ENCODE measurements at places on chromosomes 13 and 19.

DNA sequence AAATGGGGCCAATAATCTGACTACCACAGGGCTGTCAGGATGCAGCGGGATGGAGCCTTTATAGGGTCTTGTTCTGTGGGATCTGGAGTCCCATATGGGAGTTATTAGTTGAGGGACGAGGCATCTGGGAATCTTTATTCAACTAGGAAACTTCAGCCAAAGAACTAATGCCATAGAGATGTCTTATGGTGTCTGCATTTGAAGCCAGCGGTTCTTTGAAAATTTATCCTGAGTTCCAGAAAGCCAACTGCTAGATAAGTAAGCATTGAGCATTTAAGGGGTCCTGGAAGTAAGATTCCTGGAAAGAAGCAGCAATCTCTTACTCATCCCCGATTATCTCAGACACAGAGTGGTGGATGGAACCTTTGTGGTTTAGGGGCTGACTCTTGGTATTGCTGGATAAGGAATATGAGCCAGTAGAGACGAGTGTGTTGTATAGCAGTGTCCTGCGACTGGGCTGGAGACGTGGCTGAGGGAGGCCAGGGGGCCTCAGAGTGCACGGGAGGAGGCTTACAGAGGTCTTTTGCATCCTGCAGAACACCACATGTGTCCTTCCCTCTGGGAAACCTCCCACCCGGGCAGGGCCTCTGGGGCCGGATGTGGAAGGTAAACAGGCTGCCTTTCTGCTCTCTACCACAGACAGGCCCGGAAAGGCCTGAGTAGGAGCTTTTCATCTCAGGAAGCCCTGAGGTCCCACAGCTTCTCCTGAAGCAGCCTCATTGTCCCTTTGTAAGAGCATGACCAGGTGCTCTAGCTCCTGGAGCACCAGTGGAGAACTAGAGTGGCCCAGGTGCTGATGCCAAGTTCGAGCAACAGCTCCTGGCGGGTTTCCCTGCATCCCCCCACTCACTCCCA lies 28.8 kb downstream of the ACTN4 start:
- no peak for DNase-seq

DNA sequence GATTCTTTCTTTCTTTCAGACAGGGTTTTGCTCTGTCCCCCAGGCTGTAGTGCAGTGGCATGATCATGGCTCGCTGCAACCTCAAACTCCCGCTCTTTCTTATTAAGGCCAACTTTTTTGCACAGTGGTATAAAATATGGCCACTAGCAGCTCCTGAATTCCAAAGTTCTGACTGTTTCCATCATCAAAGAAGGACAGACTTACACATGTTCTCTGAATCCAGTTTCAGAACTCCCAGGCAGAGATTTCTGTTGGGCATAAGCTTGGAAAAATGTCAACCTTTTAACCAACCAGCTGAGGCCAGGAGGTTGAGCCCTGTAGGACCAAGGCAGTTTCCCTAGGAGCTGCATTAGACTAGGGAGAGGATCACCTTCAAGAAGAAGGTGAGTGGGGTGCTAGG lies 184.1 kb downstream of the HS6ST3 start:
- no peak for DNase-seq

- DNase-seq, result no peak
Measured at GRCh38 chr13:45034342-45034741, 45.0 kb downstream of the GPALPP1 start.

GRCh38 chr13:98267080-98267912 lies 90.2 kb upstream of the RNF113B start:
- DNase-seq, result no peak

DNA sequence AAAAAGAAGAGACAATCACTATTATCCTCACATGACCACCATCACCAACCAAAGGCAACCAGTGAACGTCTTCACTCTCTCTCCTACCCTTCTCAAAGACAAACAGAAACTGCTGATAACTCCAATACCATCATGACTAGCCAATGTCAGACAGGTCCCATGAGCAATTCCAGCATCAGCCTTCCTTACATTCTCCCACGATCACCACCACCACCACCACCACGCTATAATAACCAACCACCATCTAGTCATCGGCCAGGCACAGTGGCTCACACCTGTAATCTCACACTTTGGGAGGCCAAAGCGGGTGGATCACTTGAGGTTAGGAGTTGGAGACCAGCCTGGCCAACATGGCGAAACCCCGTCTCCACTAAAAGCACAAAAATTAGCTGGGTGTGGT lies 3.9 kb downstream of the MYO1F start:
- no peak for DNase-seq

DNA sequence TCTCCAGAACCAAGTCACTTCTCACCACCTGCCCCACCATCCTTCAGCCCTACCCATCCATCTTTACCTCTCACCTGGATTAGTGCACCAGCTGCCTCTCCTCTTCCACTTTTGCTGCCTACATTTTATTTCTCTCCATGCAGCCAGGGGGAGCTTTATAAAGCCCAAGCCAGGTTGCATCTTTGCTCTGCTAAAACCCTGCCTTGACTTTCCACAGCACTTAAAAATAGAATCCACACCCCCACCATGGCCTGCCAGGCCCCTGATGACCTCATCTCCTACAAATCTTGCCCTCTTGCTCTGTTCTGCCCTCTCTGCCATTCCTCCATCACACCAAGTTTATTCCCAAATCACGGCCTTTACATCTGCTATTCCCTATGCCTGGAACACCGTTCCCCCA lies 1.8 kb downstream of the HOOK2 start:
- no peak for DNase-seq

Measured in NCI-H187 treated with DMSO at 0.1 percent for 48 hours (cell line).